ENCODE measurements at places on chromosomes 1 and 21.

DNA sequence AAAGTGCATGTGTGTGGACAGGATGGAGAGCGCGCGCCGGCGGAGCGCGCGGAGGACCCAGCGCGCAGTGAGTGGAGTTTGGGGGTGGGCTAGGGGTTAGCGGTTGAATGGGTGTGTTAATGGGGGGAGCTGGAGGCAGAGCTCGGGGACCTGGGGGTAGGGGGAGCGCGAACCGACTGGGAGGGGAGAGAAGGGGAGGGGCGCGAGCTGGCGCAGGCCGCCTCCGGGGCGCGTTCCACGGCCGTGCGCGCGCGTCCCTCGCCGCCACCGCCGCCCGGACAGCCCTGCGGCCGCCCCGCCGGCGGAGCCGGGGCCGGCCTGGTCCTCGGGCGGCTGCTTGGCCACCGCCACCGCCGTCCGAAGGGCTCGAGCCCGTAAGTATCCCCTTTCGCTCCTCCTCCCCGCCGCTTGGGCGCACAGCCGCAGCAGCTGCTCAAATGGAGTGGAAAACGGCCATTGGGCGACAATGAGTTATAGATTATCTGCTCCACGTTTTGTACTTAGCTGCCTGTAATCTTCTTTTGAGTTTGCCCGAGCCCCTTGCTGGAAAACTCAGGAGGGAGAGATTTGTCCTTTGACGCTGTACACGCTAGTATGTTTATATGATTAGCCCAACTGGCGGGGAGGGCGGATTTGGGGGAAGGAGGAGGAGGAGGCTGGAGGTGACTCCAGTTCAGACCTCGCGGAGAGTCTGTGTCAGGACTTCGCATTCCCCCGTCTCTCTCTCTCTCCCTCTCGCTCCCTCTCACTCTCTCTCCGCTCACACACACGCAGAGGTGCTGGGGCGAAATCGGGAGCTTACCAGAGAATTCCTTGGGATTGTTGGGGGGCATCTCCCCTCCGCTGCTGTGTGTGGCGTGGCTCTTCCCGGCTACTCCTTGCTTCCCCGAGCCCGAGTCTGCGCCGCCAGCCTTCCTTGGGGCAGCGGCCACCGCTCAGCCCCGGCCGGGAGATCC lies at the start of gene ADGRL2:
Gene ADGRL2, plus strand, starts transcription at position 240 of the 956 bp plus-strand sequence. CDS start 36,051 bp downstream, outside the sequence.
- DNase-seq, result peak; percentile 68

GRCh38 chr1:59775480-59775879 lies 39.3 kb upstream of the HOOK1 start:
- no peak for DNase-seq

DNA sequence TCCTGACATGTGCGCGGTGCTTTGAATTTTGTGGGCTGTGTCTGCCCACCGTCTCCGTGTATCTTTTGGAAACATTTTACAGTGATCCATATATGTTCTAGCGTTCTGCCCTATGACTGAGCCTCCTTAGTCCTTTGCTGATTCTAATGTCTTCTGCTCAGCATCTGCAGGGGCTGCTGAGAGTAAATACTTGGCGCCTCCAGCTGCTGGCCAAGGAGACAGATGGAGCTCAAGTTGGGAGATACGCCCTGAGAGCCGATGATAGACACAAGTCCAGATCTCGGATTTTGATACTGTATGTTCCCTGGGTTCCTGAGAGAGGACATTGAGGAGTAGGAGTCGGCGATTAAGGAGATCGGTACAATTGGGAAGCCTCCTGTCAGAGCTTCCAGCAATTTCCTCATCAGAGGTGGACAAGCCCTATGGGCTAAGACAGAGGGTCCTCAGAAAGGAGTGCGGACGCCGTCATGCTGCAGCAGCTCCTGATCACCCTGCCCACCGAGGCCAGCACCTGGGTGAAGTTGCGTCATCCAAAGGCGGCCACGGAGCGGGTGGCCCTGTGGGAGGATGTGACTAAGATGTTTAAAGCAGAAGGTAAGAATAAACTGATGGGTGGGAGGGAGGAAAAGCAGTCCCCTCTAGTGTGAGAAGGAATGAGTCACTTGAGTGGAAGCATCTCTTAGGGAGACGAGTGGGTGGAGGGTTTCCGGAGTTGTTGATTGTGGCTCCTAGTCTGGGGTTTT lies 390 bp downstream of the ZFP69B start:
- peak; percentile 19 for DNase-seq

DNA sequence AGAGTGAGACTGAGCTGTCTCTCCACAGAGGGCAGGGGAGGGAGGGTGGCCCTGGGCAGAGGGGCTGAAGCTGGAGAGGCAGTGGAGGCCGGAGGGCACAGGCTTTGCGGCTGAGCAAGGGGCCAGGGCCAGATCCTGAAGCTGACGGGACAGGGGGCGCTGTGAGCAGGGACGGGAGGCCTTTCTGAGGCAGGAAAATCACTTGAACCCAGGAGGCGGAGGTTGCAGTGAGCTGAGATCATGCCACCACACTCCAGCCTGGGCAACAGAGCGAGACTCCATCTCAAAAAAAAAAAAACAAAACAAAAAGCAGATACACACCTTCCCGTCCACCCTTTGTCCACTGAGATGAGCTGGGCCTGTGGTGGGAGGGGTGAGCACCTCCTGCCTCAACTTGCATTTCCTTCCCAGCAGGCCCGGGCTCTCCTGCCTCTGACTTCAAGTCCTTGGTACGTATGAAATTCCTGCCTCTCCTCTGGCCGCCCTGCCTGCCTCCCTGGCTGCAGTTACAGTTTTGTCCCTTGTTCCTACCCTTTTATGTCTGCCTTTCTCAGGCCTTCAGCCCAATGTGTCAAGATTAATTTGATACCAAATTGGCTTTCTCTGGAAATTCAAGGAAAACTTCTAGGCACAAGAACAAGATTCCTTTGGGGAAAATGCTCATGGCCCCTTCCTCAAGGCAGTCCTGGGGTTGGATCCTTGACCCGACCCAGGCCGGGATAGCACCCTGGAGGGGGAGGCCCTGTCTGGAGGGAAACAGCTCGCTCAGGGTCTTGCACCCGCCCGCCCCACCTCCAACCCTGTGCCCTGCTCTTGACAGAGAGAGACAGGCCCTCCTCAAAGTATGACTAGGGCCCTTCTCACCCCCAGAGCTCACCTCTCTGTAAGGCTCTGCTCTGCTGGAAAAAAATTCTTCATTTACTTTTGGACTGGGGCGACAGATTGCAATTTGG lies 11.2 kb upstream of the ADAMTSL4 start:
- peak; percentile 77 for DNase-seq

GRCh38 chr1:77670330-77670729 lies 12.1 kb downstream of the ZZZ3 start:
- no peak for DNase-seq

DNA sequence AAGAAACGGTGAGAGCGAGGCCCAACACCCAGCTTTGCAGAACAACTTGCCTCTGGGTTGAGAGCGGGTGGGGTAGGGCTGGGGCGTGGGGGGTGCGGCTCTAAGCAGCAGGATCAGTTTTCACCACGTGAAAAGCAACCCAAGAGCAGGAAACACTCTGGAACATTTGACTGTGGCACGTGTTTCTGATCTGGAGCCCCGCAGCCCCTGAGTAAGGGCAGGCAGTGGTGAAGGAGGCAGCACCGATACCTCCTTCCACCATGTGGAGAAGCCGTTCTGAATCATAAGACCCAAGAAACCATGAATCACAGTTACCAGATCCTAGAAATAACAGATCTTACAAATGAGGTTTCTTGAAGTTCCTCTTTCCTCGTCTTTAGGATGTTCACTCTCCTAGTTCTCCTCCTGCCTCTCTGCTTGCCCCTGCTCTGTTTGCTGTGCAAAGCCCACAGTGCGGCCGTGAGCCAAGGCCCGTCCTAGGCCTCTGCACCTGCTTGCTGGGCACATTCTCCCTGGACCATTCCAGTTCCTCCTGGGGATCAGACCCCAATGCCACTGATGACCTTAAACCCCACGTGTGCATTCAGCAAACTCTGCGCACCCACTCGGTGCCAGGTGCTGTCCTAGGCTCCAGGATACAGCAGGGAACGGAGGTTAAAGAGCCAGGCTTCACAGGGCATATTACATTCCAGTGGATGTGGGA lies 31.9 kb downstream of the SLC1A7 start:
- no peak for DNase-seq

GRCh38 chr1:183077097-183077496 lies 53.9 kb downstream of the LAMC1 start:
- no peak for DNase-seq

DNA sequence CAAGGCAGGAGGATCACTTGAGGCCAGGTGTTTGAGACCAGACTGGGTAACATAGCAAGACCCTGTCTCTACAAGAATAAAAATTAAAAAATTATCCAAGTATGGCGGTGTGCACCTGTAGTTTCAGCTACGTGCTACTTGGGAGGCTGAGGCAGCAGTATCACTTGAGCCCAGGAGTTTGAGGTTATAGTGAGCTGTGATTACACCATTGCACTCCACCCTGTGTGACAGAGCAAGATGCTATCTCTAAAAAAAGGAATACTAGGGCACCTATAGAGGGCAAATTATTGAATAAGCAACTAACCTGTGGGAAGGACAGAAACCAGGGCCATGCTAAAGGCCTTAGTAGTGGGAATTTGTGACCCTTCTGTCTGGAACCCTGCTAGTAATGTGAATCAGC lies 86.1 kb downstream of the TENT5C start:
- no peak for DNase-seq

All from iPS-NIHi11 (cell line).